ENCODE measurements at places on chromosomes 4 and X. TPM values are rescaled to one million over a fixed set of nuclear protein-coding genes. Genes with fewer than 3 reads are reported as not detected.

The FAM90A26 gene
- not detected for polyA plus RNA-seq

The CXCL1 gene
- not detected for polyA plus RNA-seq

The ATP1B4 gene
- not detected for polyA plus RNA-seq

The SMR3B gene
- not detected for polyA plus RNA-seq

The RAB9B gene
- polyA plus RNA-seq = 0.17 TPM

Measured in CD4-positive, CD25-positive, alpha-beta regulatory T cell (primary cell).